ENCODE measurements at places on chromosomes 12 and 14. TPM values are rescaled to one million over a fixed set of nuclear protein-coding genes. Genes with fewer than 3 reads are reported as not detected.

- DNase-seq = no peak
Observed at GRCh38 chr14:29648045-29648444, 279.6 kb downstream of the PRKD1 start.

The ZNF891 gene
- 1.0 TPM for total RNA-seq

The MYRFL gene
- total RNA-seq = not detected

DNA sequence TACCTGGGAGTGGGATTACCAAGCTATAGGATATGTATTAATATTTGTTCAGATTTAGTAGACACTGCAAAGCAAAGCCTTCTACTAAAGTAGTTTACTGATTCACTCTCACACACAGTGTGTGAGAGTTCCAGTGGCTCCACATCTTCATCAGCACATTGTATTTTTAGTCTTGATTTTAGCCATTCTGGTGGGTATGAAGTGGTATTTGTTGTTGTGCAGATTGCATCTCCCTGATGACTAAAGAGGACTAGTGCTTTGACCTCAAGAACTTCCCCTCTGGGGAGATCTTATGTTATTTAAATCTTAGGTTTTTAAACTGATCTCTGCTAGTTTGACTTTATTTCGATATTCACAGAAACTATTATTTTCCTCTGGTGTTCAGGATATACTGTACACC lies 479.7 kb upstream of the RGS6 start:
- no peak for DNase-seq

- DNase-seq = no peak
Observed at GRCh38 chr14:45373877-45374276, 120.9 kb upstream of the MIS18BP1 start.

GRCh38 chr14:45699471-45699870 lies 446.5 kb upstream of the MIS18BP1 start:
- no peak for DNase-seq
